Omental fat pad (tissue), 4 donors: ENCODE measurements at places on chromosomes 4 and X. TPM values are rescaled to one million over a fixed set of nuclear protein-coding genes. Genes with fewer than 3 reads are reported as not detected.

GRCh38 chr4:9880406-9881197 is 99.2 kb downstream of the DRD5 start:
- no peak for DNase-seq

DNA sequence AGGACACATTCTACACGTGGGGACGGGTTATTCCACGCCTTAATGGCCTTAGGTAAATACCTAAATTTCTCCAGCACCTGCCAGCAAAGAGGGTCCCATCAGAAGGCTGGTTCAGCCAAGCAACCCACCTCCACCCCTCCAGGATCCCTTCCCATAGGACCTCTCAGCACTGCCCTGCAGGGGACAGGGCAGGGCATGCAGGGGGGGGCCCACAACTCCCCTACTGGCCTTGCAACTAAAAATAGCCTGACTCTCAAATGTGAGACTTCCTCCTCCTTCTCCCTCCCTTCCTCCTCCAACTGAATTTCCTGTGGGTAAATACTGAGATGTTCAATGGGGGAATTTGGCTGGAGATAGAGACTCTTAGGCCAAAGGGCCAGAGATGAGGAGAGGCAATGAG is 6.3 kb downstream of the LAS1L start:
- DNase-seq, result no peak

GRCh38 chr4:76003620-76004019 is 3.7 kb downstream of the CXCL9 start:
- DNase-seq, result no peak

- no peak for DNase-seq
Observed at GRCh38 chr4:4787421-4787820, 72.0 kb upstream of the MSX1 start.

DNA sequence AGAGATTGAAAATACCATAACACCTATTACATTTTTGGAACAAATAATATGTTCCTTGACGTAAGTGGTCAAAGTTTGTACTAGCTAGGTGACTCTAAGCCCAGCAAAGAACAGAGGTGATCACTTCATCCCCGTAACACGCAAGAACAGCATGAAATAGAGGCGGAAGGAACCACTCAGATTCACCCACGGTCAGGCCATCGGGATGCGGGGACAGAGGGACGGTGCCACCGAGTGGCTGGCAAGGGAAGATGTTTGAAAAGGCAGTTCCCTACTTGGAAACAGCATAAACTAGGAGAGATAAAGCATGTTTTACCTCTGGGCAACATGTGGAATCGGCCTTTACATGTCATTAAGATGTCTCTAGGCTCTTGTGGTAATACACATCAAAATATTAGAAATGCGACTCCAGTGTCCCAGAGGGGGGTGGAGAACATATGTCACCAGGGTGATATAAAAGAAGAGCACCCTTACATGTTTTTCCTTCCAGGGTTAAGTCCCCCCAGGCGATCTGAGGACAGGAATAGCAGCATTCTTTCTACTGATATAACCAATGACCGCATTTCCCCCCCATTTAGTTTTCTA is 84.0 kb downstream of the PHKA2 start:
- DNase-seq, result no peak

DNA sequence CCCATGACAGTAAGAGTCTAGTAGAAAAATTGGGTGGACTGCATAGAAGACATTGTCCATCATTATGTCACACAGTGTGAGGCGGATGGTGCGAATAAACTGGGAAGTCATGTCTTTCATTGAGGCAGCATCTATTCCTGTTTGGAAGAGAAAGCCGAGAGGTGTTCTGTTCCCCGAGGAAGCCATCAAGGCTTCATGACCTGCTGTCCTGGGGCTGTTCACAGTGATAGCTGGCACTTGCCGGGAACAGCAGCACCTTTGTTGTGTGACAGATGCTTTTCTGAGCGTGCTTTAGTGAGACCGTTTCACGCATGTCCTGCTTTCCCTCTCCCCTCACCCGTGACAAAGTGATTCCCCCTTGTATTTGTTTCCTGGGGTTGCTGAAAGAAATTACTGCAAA is 20.3 kb downstream of the RGS12 start:
- DNase-seq, result no peak

ANKRD50 gene
- total RNA-seq, result 15.3 TPM

MND1 gene
- 1.6 TPM for total RNA-seq
